ENCODE measurements at places on chromosomes 6 and 20. TPM values are rescaled to one million over a fixed set of nuclear protein-coding genes. Genes with fewer than 3 reads are reported as not detected.

MAPK13 gene
- total RNA-seq = 53.7 TPM

HLA-B gene
- 5,157 TPM for total RNA-seq

DCDC2 gene
- not detected for total RNA-seq

FAXC gene
- 0.23 TPM for total RNA-seq

AFG1L gene
- total RNA-seq = 4.5 TPM

GRCh38 chr6:79984261-79984660 lies 20.2 kb upstream of the TTK start:
- peak; percentile 18 for DNase-seq

DNA sequence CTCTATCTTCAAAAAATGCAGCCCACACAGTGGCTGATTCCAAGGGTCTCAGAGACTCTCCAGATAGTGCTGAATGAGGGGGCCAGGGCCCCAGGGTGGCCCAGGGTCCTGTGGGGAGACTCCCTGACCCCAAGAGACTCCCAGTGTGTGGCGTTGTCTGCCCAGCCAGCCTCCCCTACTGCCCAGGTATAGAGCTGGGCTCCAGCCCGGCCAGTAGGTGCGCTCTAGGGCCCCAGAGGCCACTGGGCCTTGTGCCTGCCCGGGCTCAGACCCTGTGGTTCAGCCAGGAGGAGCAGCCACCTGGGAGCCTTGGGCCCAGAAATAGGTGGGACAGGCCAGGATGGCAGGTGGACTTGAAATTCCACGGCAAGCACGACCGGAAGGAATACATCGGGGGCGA lies 30.3 kb upstream of the GATA5 start:
- DNase-seq = no peak

- no peak for DNase-seq
Observed at GRCh38 chr20:41040855-41041254, 12.2 kb downstream of the TOP1 start.

DNA sequence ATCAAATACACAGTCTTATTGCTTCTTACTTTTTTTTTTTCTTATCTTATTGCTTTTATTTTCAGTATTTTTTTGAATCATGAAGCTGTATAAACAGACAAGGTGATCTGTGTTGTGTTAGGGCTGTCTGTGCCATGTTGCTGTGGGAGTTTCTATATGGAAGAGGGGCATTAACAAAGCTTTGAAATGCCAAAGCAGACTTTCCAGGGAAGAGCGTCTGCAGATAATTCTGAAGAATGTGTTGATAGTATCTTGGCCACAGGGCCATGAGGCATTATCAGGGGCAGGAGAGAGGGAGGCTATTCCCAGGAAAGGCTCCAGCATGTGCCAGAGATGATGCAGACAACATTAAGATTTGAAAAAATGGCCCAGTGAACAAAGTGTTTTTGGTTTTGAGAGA lies 354.5 kb downstream of the UTRN start:
- DNase-seq = no peak

GRCh38 chr20:40524071-40524470 lies 165.0 kb downstream of the MAFB start:
- no peak for DNase-seq

GRCh38 chr6:170271771-170272314 lies 19.0 kb downstream of the DLL1 start:
- DNase-seq = peak; percentile 56

- no peak for DNase-seq
Observed at GRCh38 chr6:146946559-146946958, 257.7 kb upstream of the STXBP5 start.

- no peak for DNase-seq
Observed at GRCh38 chr20:35508493-35509218, 20.8 kb downstream of the C20orf173 start.

DNA sequence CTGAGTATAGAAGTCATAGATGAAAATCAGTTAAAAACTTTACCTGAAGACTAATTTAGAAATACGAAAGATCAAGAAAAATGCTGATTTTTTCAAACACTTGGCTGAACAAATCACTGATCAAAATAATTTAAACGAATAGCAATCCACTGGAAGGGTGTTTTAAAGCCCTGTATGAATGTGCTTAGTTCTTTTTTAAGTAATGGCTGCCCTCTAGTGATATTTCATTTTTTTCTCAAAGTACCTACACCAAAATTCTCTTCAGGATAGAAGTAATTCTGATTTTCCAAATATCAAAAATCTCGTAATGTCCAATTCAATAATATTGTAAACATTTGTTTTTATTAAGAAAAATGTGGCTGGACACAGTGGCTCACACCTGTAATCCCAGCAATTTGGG lies 32.5 kb downstream of the AKAP7 start:
- no peak for DNase-seq

- DNase-seq = no peak
Observed at GRCh38 chr6:107658920-107659865, 164.9 kb downstream of the SCML4 start.

DNA sequence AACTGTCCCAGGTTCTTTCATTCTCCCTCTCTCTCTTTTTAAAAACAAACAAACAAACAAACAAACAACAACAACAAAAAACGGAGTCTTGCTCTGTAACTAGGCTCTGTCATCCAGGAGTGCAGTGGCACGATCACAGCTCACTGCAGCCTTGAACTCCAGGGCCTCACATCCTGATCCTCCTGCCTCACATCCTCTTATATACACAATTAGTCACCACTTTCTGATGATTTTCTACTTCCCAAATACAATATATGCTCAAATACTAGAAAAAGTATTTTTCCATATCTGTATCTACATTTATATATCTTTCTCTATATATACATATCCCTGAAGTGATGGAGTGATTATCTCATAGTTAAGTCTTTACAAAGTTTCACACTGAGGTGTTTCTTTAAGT lies 170.7 kb downstream of the EPHA7 start:
- no peak for DNase-seq

Measured in activated CD4-positive, alpha-beta memory T cell treated with anti-CD3 and anti-CD28 coated beads, Interleukin-2, amount 10 ng/mL, durations not matched to agents 7 days and 5 days (primary cell).